ENCODE measurements at places on chromosomes 2 and 18. TPM values are rescaled to one million over a fixed set of nuclear protein-coding genes. Genes with fewer than 3 reads are reported as not detected.

PAIP2B gene
- total RNA-seq, result under 0.01 TPM

REG1B gene
- not detected for total RNA-seq

PPP1R1C gene
- total RNA-seq, result 0.32 TPM

GLI2 gene
- total RNA-seq, result 22.5 TPM

ELOA2 gene
- not detected for total RNA-seq

PMAIP1 gene
- 25.4 TPM for total RNA-seq

TGOLN2 gene
- total RNA-seq, result 131 TPM

CTAGE1 gene
- 0.43 TPM for total RNA-seq

All from fibroblast of villous mesenchyme (primary cell).